ENCODE measurements at places on chromosomes 2 and 18. TPM values are rescaled to one million over a fixed set of nuclear protein-coding genes. Genes with fewer than 3 reads are reported as not detected.

- no peak overlapping the region for H3K27ac ChIP-seq
- H3K36me3 ChIP-seq = no peaks in the 10 kb centered on the region
- H3K27me3 ChIP-seq = no peaks in the 10 kb centered on the region
- H3K4me1 ChIP-seq = peaks cover 24% of the 10 kb centered on the region
- no peak for DNase-seq
- no peak overlapping the region for H3K4me3 ChIP-seq
These were observed 93.6 kb downstream of the ZEB2 start for GRCh38 chr2:144426355-144426754.

GRCh38 chr18:69300185-69300584 lies 100.5 kb upstream of the DOK6 start:
- no peaks in the 10 kb centered on the region for H3K36me3 ChIP-seq
- no peak overlapping the region for H3K27ac ChIP-seq
- H3K4me1 ChIP-seq = no peaks in the 10 kb centered on the region
- H3K4me3 ChIP-seq = no peak overlapping the region
- H3K27me3 ChIP-seq = no peaks in the 10 kb centered on the region

GRCh38 chr2:179682756-179683155 lies 178.7 kb downstream of the ZNF385B start:
- peaks cover 7% of the 10 kb centered on the region for H3K4me1 ChIP-seq
- H3K27me3 ChIP-seq = no peaks in the 10 kb centered on the region
- H3K36me3 ChIP-seq = no peaks in the 10 kb centered on the region
- no peak overlapping the region for H3K4me3 ChIP-seq

DNA sequence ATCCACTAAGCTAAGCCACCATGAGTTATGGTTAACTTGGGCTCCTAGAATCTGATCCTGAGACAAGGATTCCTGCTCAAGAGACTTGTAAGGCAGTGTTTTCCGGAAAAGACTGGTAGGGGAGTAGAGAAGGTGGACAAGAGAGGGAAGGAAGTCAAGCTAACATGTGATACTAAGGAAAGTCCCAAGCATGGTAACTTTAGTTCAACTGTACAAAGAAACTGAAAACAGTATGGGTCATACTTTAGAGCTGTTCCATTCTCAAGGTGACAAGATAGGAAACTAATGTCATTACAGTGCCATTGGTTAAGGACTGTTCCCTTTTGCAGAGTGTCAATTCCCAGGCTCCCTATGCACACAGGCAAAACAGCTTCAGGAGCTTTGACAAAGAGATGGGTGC lies 5.8 kb downstream of the MYO5B start:
- no peaks in the 10 kb centered on the region for H3K36me3 ChIP-seq
- H3K4me1 ChIP-seq = peaks cover 15% of the 10 kb centered on the region

DNA sequence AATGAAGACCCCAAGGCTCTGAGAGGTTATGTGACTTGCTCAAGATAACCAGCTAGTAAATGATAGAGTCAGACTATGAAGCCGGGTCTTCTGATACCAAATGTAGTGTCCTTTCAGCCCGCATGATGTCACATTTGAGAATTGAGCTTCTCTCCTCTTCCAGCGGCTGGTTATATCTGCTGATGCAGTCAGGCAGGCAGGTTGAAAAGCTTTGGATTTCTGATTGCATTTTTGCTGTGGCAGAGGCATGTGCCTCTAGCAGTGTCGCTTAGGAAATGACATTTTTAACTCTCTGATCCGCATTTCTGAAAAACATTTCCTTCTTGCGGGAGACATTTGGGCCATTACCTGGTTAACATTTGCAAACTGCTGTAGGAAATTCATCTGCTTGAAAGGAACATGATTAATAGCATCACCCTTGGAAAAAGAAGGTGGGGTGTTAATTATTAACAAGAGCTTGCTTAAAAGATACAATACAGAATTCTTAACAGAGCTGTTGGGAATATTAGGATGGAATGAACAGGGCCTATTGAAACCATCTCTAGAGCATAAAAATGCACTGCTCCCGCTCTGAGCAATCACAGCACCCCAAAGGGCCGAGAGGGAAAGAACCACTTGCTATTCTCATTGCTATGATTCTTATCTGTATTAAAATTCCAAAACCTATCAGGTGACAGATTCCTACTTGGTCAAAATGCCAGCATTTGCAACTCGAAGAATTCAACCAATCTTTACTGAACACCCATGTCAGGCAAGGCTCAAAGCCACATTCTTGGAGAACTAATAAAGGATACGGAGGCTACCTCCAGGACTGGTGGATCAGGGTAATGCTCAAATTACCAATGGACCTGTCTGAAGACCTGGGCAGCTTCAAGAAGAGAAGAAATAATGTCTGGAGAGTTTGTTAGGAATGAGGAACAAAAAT lies 25.9 kb downstream of the MRO start:
- no peaks in the 10 kb centered on the region for H3K27me3 ChIP-seq
- no peak for DNase-seq
- H3K4me1 ChIP-seq = no peaks in the 10 kb centered on the region
- no peak overlapping the region for H3K4me3 ChIP-seq

The GREB1L gene
- total RNA-seq = 6.3 TPM

The ACYP2 gene
- 2.9 TPM for total RNA-seq

Measured in PC-3 (cell line).